Liver (tissue), 10 donors: ENCODE measurements at places on chromosomes 3 and 15. TPM values are rescaled to one million over a fixed set of nuclear protein-coding genes. Genes with fewer than 3 reads are reported as not detected.
A peak's percentile ranks its signal among the peaks of the same experiment; 100 is the strongest.

- no peak for DNase-seq
- no peaks in the 10 kb centered on the region for H3K36me3 ChIP-seq
- H3K27ac ChIP-seq = no peak overlapping the region
These were observed 88.1 kb downstream of the MBNL1 start for GRCh38 chr3:152356870-152357276.

DNA sequence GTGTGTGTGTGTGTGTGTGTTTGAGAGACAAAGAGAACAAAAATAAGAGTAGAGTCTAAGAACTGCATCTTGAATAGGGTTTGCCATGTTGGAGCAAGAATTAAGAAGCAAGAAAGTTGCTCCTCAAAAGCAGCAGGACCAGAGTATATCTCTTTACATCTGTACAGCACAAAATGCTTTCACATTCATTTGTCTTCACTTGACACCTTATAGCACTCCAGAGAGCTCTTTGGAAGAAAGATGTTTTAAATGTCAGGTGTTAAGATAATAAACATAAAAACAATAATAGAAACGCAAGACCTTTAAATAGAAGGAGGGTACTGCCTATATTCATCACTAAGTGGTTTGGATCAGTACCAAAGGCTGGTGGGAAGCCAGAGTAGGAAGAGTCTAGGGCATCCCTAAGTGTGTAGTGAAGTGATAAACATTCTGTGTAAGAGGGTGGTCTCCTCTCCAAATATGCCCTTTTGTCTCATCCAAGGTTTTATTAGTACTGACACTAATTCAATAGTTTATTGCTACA lies 19.1 kb upstream of the LSAMP start:
- H3K27ac ChIP-seq = no peak overlapping the region
- H3K4me3 ChIP-seq = no peak overlapping the region
- no peak for DNase-seq
- no peaks in the 10 kb centered on the region for H3K36me3 ChIP-seq

DNA sequence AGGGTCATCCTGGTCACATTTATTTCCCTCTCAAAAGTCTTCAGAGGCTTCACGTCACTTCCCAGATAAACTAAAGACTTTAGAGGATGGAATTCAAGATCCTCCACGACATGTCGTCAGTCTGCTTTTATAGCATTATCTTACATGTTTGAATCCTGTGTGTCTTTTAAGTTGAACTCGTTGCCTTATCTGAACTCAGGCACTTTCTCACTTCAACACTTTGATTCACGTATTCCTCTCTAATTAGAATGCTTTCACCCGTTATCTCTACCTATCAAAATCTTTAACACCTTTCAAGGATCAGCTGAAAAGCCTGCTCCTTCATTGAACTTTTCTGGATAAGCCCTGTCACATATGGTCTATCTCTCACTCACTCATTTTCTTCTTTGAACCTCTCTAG lies 97.1 kb downstream of the MAP2K5 start:
- no peaks in the 10 kb centered on the region for H3K36me3 ChIP-seq
- H3K27me3 ChIP-seq = no peaks in the 10 kb centered on the region
- H3K27ac ChIP-seq = no peak overlapping the region
- H3K4me1 ChIP-seq = no peaks in the 10 kb centered on the region
- no peak for DNase-seq

DNA sequence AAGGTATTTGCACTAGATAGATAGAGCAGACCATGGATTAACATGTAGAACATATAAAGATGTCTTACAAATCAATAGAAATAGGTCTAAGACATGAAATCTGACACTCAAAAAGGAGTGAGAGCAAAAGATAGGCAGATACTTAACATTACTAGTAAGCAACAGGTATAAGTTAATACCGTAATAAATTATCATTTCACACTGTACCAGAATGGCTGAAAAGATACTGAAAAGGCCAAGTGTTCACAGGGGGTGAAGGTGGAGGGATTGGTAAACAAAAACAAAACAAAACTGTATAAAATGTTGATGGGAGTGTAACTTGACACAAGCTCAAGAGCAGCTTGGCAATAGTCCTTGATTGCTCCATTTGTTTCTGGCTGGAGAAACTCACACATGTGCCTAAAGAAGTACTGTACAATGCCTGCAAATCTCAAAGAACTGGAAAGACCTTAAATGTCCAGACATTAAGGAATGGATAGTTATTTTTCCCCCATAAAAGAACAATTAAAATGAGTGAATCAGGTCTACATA lies 3.5 kb downstream of the NSMCE3 start:
- peaks cover 25% of the 10 kb centered on the region for H3K4me1 ChIP-seq
- no peak for DNase-seq
- no peak overlapping the region for H3K27ac ChIP-seq
- no peaks in the 10 kb centered on the region for H3K36me3 ChIP-seq

DNA sequence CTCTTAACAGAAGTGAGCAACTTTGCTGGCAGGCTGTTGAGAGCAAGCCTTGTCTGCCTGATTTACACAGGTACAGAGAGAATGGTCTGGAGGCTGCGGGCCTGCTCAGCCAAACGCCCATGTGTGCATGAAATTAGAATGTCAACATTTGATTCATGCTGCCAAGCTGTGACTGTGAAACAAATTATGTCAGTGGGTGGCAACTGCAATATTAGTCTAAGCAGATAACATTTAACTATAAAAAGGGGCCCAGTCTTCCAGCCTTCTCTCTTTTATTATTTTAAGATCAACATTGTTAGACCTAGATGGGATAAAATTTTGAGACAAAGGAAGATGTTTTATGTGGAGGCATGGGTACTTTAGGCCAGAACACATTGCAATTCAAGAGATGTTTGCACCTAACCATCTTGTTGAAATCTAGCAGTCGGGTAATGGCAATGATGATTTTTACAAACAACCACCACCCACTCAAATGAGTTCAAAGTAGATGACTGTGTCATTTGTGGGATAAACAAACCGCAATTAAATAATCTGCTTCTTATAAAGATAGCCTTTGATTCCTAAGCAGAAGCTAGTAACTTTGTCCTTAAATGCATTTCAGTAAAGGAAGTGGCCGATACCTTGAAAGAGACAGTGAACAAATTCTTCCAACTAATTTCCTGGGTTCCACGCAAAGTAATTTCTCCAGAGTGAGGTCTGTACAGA lies 70.2 kb downstream of the FOXB1 start:
- no peak overlapping the region for H3K4me3 ChIP-seq
- H3K4me1 ChIP-seq = no peaks in the 10 kb centered on the region
- H3K27ac ChIP-seq = peak overlapping the region; percentile 42
- no peaks in the 10 kb centered on the region for H3K27me3 ChIP-seq
- H3K36me3 ChIP-seq = no peaks in the 10 kb centered on the region

GRCh38 chr15:31364301-31365031 lies 37.8 kb downstream of the KLF13 start:
- peaks cover 82% of the 10 kb centered on the region for H3K4me1 ChIP-seq
- H3K36me3 ChIP-seq = no peaks in the 10 kb centered on the region
- no peaks in the 10 kb centered on the region for H3K27me3 ChIP-seq
- H3K4me3 ChIP-seq = no peak overlapping the region
- H3K27ac ChIP-seq = peak overlapping the region; percentile 81

DNA sequence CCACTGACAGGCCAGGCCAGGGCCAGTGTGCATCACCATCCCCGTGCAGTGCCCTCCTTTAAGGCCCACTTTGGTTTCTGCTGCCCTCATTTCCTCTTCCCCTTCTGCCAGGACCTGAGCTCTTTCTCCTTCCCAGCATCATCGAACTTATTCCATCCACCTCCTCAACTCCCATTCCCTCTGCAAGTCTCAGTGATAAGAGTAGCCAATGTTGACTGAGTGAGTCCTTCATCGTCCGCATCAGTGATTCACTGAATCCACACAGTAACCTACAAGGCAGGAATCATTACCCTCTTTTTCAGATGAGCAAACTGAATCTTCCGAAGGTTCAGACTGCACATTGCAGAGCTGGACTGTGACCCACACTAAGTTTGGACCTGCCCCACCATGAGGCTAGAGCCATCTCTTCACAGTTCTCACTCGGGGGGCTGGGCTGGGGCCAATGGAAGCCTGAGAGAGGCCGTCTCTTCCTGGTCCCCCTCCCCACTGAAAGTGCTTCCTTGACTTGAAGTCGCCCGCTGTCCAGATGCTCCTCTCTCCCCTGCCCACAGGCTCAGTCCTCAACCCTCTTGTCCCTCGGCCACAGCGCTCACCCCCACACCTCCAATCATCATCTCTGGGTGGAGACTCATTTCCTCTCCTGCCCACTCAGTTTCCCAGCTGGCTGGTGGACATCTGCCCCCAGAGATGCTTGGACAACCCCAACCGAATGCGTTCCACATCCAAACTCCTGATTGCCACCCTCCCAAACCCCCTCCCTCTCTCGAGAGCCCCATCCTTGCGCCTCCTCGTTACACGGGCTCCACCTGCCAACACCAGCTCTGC lies 15.2 kb upstream of the ANPEP start:
- no peaks in the 10 kb centered on the region for H3K27me3 ChIP-seq
- no peak overlapping the region for H3K27ac ChIP-seq
- H3K4me3 ChIP-seq = no peak overlapping the region
- peaks cover 19% of the 10 kb centered on the region for H3K36me3 ChIP-seq

DNA sequence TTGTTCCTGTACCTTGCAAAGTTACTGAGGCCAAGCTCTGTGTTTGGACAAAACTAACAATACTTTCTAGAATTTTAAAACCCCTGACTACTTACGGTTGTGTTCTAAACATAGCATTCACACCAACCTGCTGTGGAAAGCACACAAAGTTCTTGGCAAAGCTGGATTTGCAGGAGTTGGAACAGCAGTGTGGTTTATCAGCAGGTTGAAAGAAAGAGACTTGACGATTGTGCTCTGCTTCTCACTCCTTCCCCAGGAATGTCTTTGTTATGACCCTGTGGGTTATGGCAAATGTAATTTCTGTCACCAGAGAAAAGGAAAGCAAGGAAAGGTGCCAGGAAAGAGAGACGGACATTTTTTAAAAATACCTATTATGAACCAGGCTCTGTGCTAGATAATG lies 165.5 kb upstream of the TGFBR2 start:
- no peak overlapping the region for H3K27ac ChIP-seq
- H3K4me1 ChIP-seq = no peaks in the 10 kb centered on the region
- no peak overlapping the region for H3K4me3 ChIP-seq
- H3K27me3 ChIP-seq = no peaks in the 10 kb centered on the region
- no peak for DNase-seq
- no peaks in the 10 kb centered on the region for H3K36me3 ChIP-seq

- peaks cover 26% of the 10 kb centered on the region for H3K4me1 ChIP-seq
- H3K4me3 ChIP-seq = no peak overlapping the region
- no peaks in the 10 kb centered on the region for H3K27me3 ChIP-seq
- no peak for DNase-seq
- no peak overlapping the region for H3K27ac ChIP-seq
These were observed 120.8 kb upstream of the HACD2 start for GRCh38 chr3:123705488-123706285.

DNA sequence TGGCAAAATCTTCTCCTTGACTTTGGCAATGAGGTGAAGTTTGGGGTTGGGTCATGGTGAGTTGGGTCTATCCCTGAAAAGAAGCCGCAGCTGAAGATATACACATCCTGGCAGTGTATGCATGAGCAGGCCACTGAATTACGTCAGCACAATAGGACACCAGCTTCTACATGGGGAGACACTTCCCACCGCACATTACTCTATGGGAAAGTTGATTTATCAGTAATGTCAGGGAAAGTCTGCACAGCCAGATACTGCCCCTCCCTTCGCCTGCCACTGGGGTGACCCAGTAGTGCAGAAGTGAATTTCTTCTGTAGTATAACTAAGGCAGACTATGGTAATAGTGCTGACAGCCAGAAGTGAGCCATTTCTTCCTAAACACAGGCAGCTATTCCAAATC lies 245.0 kb downstream of the NTRK3 start:
- DNase-seq = no peak
- H3K4me1 ChIP-seq = no peaks in the 10 kb centered on the region
- no peaks in the 10 kb centered on the region for H3K27me3 ChIP-seq

- H3K27me3 ChIP-seq = no peaks in the 10 kb centered on the region
- H3K4me1 ChIP-seq = peaks cover 4% of the 10 kb centered on the region
- peak overlapping the region; percentile 99 for H3K27ac ChIP-seq
- DNase-seq = peak; percentile 62
- peak overlapping the region; percentile 70 for H3K4me3 ChIP-seq
These were observed 975 bp upstream of the FOXP1 start for GRCh38 chr3:71584394-71585011.

- DNase-seq = no peak
- no peaks in the 10 kb centered on the region for H3K36me3 ChIP-seq
- H3K4me1 ChIP-seq = no peaks in the 10 kb centered on the region
- H3K27ac ChIP-seq = no peak overlapping the region
- H3K4me3 ChIP-seq = no peak overlapping the region
These were observed 76.8 kb downstream of the VGLL4 start for GRCh38 chr3:11566916-11567315.

DNA sequence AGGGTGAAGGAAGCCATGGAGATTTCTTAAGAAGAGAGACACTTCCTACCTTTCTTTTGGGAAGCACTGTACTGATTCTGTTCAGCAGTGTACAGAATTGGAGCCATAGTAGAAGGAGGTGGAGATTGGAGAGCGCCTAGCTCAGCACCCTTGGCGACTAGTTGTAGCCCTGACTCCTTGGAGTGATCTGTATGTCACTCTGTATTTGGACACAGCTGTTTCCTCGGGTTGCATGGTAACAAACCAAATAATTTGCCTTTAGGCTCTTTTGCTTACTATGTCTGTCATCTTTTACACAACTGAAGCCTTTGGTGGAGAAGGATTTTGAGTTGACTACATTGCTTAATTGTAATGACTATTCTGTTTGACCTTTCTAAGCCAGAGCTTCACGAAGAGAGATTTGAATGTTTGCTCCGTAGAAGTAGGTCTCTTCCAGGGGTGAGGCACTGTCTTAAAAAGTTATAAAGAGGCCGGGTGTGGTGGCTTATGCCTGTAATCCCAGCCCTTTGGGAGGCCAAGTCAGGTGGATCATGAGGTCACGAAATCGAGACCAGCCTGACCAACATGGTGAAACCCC lies 77.1 kb downstream of the AKAP13 start:
- no peak overlapping the region for H3K27ac ChIP-seq
- H3K4me1 ChIP-seq = no peaks in the 10 kb centered on the region
- DNase-seq = no peak
- no peaks in the 10 kb centered on the region for H3K36me3 ChIP-seq

DNA sequence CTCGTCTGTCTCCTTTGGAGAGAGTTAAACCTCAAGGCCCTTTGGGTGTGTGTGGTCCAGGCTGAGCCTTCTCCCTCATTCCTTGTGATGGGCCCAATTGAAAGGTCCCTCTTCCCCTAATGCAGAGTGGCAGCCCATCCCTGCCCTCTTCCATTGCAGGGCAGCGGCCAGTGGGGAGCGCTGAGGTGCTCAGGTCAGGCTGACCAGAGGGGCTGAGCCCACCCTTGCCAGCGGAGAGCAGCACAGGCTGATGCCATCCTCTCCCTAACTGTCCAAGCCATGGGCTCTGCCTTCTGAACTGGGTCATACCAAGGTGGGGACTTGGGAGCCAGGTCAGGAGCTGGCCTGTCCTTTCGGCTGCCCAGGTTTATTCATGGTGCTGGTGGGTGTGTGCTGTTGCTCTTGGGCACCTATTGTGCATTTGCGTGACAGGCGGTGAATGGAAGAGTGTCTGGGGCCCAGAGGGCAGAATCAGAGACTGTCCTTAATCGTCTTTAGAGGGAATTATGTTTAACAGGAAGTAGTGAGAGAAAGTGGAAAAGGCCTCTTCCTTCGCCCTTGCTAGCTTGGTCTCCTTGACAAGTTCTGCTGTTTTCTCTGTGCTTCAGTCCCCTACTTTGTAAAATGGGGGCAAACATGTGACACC lies 96.9 kb downstream of the VGLL4 start:
- H3K27me3 ChIP-seq = no peaks in the 10 kb centered on the region
- no peak for DNase-seq
- no peak overlapping the region for H3K4me3 ChIP-seq
- H3K4me1 ChIP-seq = no peaks in the 10 kb centered on the region

- no peak for DNase-seq
- H3K27ac ChIP-seq = no peak overlapping the region
- no peaks in the 10 kb centered on the region for H3K36me3 ChIP-seq
- no peaks in the 10 kb centered on the region for H3K27me3 ChIP-seq
These were observed 459.0 kb upstream of the DPH6 start for GRCh38 chr15:36004891-36005490.

The FMN1 gene
- total RNA-seq = 0.84 TPM

The RABL3 gene
- 14.1 TPM for total RNA-seq

The PPP1R2 gene
- total RNA-seq = 13.6 TPM

The LRRIQ4 gene
- total RNA-seq = 0.09 TPM

The GP9 gene
- not detected for total RNA-seq
